GM12878 (cell line): ENCODE measurements at places on chromosomes 1 and 21.
A peak's percentile ranks its signal among the peaks of the same experiment; 100 is the strongest.

DNA sequence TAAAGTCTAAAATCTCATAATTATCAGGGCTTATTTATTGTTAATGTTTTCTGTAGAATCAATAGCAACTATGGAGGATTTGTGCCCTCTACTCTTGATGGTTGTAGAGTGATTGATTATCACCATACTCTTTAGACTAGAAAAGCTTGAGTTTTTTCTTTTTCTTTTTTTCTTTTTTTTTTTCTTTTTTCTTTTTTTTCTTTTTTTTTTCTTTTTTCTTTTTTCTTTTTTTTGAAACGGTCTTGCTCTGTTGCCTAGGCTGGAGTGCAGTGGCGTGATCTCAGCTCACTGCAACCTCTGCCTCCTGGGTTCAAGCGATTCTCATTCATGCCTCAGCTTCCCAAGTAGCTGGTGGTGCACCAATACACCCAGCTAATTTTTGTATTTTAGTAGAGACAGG is 29.7 kb downstream of the TOR1AIP1 start:
- DNase-seq = no peak

- DNase-seq = no peak
Measured at GRCh38 chr1:8866792-8867415, 11.6 kb downstream of the ENO1 start.

DNA sequence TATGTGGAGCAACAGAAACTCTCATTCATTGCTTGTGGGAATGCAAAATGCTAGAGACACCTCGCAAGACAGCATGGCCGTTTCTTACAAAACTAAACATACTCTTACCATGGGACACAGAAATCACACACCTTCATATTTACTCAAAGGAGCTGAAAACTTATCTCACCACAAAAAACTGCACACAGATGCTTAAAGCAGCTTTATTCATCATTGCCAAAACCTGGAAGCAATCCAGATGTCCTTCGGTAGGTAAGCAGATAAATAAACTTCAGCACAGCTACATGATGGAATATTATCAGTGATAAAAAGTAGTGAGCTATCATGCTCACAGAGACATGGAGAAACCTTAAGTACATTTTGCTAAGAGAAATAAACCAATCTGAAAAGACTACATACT is 124.3 kb downstream of the RERE start:
- no peak for DNase-seq

DNA sequence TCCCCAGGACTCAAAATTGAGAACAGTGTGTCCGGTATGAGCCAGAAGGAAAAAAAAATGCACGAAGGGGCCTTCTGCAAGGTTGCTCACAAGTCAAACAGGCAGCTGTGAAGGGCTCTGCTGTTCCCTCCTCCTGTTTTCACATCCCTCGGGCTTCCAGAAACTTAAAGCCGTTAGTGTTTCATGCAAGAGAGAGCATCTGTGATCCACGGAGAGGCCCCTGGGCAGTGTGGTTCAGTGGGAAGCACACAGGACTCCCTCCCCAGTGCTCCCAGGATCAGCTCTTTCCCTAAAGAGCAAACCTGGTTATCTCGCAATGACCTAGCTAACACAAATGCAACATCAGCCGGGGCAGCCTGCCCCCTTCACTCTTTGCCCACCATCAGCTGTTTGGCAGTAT is 2.9 kb upstream of the MATN1 start:
- DNase-seq = no peak

- DNase-seq = no peak
Measured at GRCh38 chr1:4734791-4735190, 80.4 kb downstream of the AJAP1 start.

- DNase-seq = no peak
Measured at GRCh38 chr1:57064379-57065140, 98.7 kb upstream of the C8B start.

DNA sequence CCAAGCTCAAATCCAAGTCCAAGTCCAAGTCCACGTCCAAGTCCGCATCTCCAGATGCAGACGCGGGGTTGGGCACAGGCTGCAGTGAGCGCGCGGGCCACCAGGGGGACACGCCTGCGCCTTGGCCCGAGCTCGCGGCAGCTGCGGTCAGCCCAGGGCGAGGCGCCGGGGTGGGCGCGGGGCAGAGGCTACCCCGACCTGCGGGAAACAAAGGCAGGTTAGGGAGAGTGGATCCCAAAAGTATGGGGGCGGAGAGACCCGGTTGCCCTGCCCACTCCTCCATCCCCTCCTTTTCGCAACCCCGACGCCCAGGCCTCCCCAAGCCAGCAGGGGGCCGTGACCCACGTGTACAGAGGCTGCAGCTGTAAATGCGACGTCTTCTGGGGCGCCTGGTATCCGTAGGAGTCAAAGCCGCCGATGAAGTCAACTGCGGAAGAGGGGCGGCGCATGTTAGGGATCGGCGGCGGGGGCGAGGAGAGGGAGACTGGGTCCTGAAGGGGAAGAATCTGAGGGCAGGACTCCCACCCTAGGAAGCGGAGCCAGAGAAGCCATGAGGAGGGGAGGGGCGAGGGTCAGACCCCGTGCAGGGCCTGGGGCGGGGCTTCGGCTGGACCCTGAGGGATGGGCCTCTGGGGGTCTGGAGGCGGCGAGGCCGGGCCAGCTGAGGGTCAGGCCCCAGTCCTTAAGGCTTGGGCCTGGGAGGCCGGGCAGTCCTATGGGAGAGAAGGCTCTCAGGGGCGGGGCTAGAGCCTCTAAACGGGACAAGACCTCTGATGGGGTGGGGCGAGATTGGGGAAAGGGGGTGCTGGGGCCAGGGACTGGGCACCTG is 58.0 kb downstream of the NKAIN1 start:
- DNase-seq = no peak

DNA sequence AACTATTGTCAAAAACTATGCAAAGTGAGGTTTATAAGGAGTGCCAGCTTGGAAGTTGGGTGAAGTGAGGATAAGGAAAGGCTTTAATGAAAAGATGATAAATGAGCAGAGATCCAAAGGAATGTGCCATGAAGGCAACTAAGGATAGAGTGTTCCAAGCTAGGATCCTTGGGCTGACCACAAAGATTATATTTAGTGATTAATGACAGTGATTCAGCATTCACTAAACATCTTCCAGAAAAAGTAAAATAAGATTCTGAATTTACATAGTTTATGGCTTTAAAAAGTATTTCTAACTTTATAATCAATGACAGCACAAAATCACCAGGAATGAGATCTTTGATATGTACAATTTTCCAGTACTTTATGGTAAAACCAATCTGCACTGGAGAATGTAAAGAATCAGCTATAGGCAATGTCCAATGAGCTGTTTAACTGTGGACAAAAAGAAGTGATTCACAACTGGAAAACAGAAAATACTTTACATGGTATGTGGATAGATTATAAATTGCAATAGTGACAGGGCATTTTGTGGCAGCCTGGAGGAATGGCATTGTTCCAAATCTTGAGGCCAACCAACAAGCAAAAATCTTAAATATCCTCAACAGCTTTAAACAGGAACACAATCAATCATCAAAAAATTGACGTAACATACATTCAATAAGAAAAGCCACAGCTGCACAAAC is 91.2 kb upstream of the KCTD3 start:
- DNase-seq = no peak

GRCh38 chr1:192958871-192959270 is 100.3 kb downstream of the UCHL5 start:
- DNase-seq = no peak

- DNase-seq = no peak
Measured at GRCh38 chr1:77538956-77539518, 143.4 kb downstream of the ZZZ3 start.

GRCh38 chr1:7628273-7628672 is 142.8 kb upstream of the VAMP3 start:
- DNase-seq = no peak

DNA sequence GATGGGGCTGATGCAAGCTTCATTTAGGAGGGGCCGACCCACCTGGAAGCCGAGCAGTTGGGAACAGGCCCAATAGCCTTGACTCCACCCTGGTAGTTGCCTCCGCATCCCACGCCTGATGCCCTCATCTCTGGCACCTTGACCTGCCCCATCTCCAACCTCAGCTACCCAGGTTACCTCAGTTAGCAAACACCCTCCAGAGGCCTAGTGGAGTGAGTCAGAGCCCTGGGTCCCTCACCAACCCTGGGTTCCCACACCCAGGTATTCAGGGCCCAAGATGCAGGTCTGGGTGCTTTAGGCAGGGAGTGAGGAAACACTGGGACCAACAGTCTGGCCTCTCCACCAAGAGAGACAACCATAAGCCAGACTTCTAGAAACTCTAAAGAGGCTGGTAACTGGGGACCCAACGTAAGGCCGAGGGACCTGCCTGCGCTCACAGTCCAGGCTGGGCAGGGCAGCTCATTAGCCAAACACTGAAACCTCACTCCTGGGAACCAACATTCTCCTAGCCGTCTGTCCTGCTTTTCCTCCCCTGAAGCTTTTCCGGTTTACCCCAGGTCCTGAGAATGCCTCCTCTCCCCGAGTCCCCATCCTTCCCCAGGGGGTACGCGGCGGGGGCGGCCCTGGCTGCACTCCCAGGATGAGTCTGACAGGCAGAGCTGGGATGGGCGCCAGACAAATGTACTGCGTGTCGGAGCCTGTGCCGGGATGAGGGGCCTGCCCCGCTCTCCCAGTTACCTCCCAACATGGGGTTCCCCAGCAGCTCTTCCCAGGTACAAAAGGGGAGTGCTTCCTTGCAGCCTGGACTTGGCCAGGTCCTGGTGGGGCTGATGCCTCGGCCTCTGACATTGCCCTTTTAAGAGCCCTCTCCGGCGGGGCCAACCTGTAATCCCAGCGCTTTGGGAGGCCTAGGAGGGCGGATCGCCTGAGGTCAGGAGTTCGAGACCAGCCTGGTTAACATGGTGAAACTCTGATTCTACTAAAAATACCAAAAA is 8.9 kb upstream of the CELSR2 start:
- DNase-seq = no peak

- DNase-seq = peak; percentile 94
Measured at GRCh38 chr1:212414328-212415106, at the start of gene PACC1. TSS of gene PACC1 (minus strand) at chr1:212414886. CDS start at chr1:212414757, 129 bp downstream.

- DNase-seq = no peak
Measured at GRCh38 chr1:89666640-89667039, 33.7 kb downstream of the LRRC8C start.

- DNase-seq = no peak
Measured at GRCh38 chr1:10337436-10337835, 61.4 kb upstream of the PGD start.

DNA sequence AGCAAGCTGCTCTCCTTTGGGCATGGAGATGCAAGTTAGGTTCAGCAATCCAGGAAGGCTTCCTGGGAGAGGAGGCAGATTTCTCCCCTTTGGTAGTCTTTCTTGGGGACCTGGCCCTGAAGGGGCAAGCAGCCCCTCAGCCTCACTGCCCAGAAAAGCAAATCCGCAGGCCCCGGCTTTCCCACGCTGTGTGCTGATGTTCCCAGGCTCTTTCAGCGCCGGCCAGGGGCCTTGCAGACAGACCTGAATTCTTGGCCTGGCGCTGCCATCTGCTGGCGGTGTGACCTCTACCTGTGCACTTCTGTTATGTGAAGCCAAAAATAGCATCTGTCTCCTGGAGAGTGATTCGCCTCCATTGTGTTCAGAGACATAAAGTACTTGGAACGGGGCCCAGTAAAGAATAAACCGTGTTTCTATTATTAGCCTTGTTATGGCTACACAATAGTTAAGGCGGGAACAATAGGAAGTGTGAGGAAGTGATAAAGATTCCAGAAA is 64.8 kb downstream of the ALPL start:
- DNase-seq = no peak

- peak; percentile 54 for DNase-seq
Measured at GRCh38 chr1:230167419-230167852, 100.4 kb downstream of the GALNT2 start.
